GM23338 (cell line): ENCODE measurements at places on chromosomes 4 and X. TPM values are rescaled to one million over a fixed set of nuclear protein-coding genes. Genes with fewer than 3 reads are reported as not detected.

DNA sequence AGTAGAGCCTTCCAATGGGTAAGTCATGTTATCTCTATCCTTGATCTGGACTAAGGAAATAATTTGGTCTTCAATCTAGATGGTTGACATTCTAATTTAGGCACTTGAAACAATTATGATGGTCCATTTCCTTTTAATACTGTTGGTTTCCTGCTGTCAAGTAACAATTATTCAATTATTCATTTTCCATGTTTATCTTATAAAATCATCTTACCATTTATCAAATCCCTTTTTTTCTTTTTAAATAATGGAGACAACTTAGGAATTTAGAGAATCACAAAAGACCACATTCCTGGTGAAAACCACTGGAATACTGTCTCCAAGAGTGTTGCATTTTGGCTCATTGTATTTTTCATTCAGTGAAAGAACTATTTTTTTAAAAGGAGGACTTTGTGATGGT lies 148.7 kb upstream of the CTSO start:
- DNase-seq = no peak
- H3K4me3 ChIP-seq = no peak overlapping the region
- no peaks in the 10 kb centered on the region for H3K36me3 ChIP-seq
- H3K27ac ChIP-seq = no peak overlapping the region

- H3K27ac ChIP-seq = no peak overlapping the region
- peak; percentile 85 for DNase-seq
- no peak overlapping the region for H3K4me3 ChIP-seq
- no peaks in the 10 kb centered on the region for H3K36me3 ChIP-seq
- H3K27me3 ChIP-seq = no peaks in the 10 kb centered on the region
- H3K4me1 ChIP-seq = no peaks in the 10 kb centered on the region
Observed at GRCh38 chr4:166594326-166594946, 639.9 kb downstream of the SPOCK3 start.

DNA sequence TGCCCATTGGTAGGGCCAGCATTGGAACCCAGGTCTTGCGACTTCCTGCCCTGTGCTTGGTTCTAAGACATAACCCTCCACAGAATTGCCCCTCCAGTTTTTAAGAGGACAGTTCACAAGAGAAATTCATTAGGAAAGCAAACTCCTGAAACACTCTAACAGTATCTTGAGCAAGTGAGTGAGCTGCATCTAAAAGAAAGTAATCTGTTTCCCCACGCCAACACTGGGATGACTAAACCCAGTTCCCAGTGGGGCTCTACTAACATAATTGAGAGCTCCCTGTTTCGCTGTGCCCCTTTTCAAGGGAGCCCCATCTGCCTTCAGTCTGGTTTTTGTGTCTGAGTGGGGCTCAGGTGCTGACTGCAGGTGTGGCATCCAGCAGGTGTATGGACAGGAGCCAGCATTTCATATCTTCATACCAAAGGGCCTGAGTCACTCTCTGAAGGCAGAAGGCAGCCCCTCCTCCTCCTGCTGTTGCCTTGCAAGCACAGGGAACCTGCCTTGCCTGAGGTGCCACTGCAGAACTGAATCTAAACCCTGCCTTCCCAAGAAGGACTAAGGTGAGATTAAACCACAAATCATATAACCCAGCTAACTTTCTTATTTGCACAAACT lies 8.0 kb downstream of the AMOT start:
- H3K4me3 ChIP-seq = no peak overlapping the region
- peak; percentile 16 for DNase-seq
- peaks cover 3% of the 10 kb centered on the region; the same call in 1 of the 2 replicates for H3K27me3 ChIP-seq
- H3K27ac ChIP-seq = no peak overlapping the region

DNA sequence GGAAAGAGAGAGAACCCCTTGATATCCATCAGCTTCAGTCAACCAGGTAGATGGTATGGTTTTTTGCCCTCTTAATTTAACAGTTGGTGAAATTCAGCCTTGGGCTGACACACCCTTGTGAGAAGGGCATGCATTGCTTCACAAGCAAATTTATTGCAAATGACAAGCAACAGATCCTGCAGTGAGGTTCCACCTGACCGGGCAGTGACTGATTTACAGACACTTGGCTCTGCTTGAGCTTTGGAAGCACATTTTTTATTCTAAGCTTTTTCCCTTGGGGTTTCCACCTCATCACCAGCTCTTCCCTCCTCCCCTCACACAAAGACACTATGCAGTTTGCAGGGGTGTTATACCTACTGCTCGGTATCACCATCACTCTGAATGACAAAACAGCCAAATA lies 28.3 kb upstream of the SERTM2 start:
- H3K27ac ChIP-seq = no peak overlapping the region
- no peak for DNase-seq
- H3K36me3 ChIP-seq = no peaks in the 10 kb centered on the region

GRCh38 chr4:22471999-22472461 lies 43.8 kb downstream of the ADGRA3 start:
- no peak for DNase-seq
- H3K27me3 ChIP-seq = no peaks in the 10 kb centered on the region
- H3K4me1 ChIP-seq = peaks cover 16% of the 10 kb centered on the region
- H3K27ac ChIP-seq = no peak overlapping the region
- peaks cover 4% of the 10 kb centered on the region; the same call in 1 of the 2 replicates for H3K36me3 ChIP-seq

DNA sequence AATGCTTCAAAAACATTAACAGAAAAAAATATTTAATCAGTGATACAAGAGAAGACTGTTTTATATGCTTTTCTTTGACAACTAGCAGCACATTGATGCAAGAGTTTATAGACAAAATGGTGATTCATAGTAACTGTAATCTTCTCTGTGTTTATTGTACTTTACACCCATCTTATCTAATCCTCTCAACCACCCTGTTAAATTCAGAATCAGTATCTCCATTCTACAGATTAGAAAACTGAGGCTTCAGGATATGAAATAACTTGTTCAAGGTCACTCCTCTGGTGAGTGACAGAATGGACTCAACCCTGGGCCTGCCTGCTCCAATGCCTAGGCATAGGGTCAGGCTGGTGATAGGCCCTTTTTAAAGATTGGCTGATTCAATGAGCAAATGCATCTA lies 26.1 kb upstream of the TMEM184C start:
- DNase-seq = no peak
- 0 out of 2 replicates have a peak, but pooled peaks cover 8% of the 10 kb centered on the region for H3K4me1 ChIP-seq
- H3K27ac ChIP-seq = no peak overlapping the region
- no peaks in the 10 kb centered on the region for H3K36me3 ChIP-seq
- H3K27me3 ChIP-seq = no peaks in the 10 kb centered on the region
- H3K4me3 ChIP-seq = no peak overlapping the region

GRCh38 chr4:173511787-173512361 lies 18.2 kb downstream of the HAND2 start:
- H3K27ac ChIP-seq = no peak overlapping the region
- no peaks in the 10 kb centered on the region for H3K36me3 ChIP-seq
- DNase-seq = no peak
- peaks cover 100% of the 10 kb centered on the region for H3K27me3 ChIP-seq
- H3K4me3 ChIP-seq = no peak overlapping the region
- H3K4me1 ChIP-seq = peaks cover 57% of the 10 kb centered on the region

DNA sequence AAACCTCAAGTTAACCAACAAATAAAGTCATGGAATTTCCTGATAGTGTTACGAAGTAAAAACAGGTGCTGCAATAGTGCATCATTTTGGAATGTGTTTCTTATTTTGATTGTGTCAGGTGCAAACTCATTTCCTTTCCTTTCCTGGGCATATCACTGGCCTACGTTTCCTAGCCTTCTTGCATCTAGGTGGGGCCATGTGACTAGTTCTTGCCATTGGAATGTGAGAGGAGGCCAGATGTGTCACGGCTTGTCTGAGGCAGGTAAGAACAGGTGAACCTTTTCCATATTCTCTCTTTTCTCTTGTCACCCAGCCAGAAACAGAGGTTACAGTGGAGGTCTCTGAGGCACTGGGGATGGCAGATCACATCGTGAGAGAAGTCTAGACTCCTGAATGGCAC lies 868.0 kb downstream of the RPA4 start:
- H3K4me1 ChIP-seq = no peaks in the 10 kb centered on the region
- H3K27me3 ChIP-seq = no peaks in the 10 kb centered on the region
- no peak overlapping the region for H3K27ac ChIP-seq
- no peak overlapping the region for H3K4me3 ChIP-seq

DNA sequence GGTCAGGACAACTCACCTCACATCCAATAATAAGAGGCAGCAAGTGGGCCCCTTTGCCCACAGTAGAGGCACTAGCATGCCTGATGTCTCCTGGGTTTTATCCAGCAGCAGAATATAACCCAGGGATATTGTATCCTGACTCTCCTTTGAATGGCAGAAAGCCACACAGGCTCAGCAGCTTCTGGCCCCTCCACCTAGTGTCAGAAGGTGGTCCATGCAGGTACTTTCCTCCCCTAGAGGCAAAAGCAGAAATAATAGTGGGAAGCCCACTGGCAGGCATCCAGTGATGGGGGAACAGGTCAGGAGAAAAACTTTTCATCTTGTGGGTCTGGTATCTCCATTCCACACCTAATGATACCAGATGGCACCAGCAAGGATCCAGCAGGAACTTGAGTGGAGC lies 75.5 kb upstream of the IRS4 start:
- H3K4me1 ChIP-seq = no peaks in the 10 kb centered on the region
- peak; percentile 38 for DNase-seq
- no peaks in the 10 kb centered on the region for H3K36me3 ChIP-seq
- no peak overlapping the region for H3K4me3 ChIP-seq
- no peak overlapping the region for H3K27ac ChIP-seq

DNA sequence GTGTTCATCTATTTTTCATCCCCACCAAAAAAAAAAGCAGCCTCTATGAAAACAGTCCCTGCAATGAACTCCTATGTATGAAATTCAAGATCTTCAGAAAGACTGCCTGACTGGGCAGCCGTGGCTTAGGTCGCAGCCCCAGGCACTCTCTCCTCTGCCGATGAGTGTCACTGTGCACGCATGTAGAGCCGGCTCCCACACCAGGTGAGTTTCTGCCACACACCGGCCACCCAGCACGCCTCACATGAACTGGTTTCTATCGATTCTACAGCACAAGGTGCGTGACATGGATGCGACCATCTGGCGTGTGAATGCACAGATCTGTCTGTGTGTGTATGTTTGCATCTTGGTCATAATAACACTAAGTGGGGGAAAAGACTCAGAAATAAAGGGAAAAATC lies 140.4 kb downstream of the AFAP1 start:
- H3K4me3 ChIP-seq = no peak overlapping the region
- H3K27ac ChIP-seq = no peak overlapping the region
- H3K36me3 ChIP-seq = 0 out of 2 replicates have a peak, but pooled peaks cover 3% of the 10 kb centered on the region
- no peak for DNase-seq

DNA sequence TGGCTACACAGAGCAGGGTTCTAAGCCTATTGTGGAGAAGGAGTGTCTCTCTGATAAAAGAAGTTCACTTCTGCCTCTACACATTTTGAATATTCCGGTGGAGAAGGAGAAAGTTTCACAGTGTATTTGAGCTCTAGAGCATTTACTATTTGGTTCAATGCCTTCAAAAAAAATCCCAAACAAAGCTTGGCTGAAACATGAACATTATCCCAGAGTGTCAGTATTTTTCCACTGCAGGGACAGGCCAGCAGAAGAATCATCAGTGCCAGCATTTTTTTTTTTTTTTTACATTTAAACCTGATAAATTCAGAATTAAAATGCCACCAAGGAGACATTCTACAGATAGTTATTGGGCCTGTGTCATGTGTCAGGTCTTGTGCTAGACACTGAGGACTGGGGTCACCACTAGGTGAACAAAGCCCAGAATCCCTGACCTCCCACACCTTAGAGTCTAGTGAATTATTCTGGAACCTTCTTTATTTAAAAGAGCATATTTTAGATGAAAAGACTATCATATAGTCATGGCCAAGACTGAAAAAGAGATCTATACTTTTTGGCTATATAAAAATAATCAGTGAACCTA lies 48.0 kb upstream of the NAP1L5 start:
- no peaks in the 10 kb centered on the region for H3K27me3 ChIP-seq
- H3K36me3 ChIP-seq = peaks cover 6% of the 10 kb centered on the region; the same call in 1 of the 2 replicates
- H3K27ac ChIP-seq = no peak overlapping the region
- DNase-seq = no peak
- no peak overlapping the region for H3K4me3 ChIP-seq
- H3K4me1 ChIP-seq = peaks cover 15% of the 10 kb centered on the region

GRCh38 chrX:54452920-54453319 lies 12.7 kb downstream of the TSR2 start:
- H3K4me3 ChIP-seq = no peak overlapping the region
- DNase-seq = peak; percentile 58
- no peaks in the 10 kb centered on the region for H3K36me3 ChIP-seq
- no peaks in the 10 kb centered on the region for H3K27me3 ChIP-seq
- no peak overlapping the region for H3K27ac ChIP-seq

DNA sequence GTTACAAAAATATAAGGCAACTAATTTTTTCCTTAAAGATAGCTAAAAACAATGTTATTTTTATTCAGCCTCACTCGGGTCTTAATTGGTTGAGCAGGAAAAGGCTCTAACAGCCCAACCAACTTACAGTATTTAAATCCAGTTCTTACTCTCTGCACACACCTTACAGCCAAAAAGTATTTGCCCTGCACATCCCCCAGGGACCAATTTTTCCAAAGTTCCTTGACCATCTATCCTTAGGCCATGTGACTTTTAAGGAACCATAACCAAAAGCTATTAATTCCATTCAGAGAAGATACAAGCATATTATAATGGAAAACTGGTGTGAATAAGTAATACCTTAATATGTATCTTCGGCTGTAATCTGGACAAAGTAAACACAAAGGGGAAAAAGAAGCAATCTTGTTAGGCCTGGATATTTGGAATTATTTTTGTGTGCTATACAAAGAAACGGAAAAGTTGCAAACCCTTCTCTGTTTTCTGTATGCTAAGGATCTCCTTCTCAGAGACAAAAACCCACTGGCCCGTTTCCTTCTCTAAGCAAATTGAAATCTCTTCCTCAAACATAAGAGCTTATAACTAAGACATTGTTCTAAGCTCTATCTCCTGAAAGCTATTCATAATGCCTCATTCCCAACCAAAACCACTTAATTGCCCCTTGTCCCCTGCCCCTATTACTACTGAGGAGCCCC lies 1.0 kb upstream of the THAP9 start:
- no peaks in the 10 kb centered on the region for H3K27me3 ChIP-seq
- H3K4me1 ChIP-seq = 0 out of 2 replicates have a peak, but pooled peaks cover 4% of the 10 kb centered on the region
- peak overlapping the region; percentile 98 for H3K27ac ChIP-seq
- H3K4me3 ChIP-seq = peak overlapping the region; percentile 86
- no peak for DNase-seq

MMRN1 gene
- not detected in 2 replicates for polyA plus RNA-seq

LEF1 gene
- 0.50 and 1.0 TPM in 2 replicates for polyA plus RNA-seq

PABPC1L2A gene
- 0.24 and 0.26 TPM in 2 replicates for polyA plus RNA-seq

TXK gene
- 0.40 TPM in 1 of 2 replicates, not detected in the other for polyA plus RNA-seq

SOX3 gene
- polyA plus RNA-seq = 9.8 and 10.3 TPM in 2 replicates

ARSJ gene
- 2.1 and 4.3 TPM in 2 replicates for polyA plus RNA-seq

SCOC gene
- 52.8 and 59.5 TPM in 2 replicates for polyA plus RNA-seq
